ENCODE measurements at places on chromosomes 6 and 20.
A peak's percentile ranks its signal among the peaks of the same experiment; 100 is the strongest.

- no peak for DNase-seq
These were observed 193.0 kb upstream of the ZNF217 start for GRCh38 chr20:53786445-53787267.

DNA sequence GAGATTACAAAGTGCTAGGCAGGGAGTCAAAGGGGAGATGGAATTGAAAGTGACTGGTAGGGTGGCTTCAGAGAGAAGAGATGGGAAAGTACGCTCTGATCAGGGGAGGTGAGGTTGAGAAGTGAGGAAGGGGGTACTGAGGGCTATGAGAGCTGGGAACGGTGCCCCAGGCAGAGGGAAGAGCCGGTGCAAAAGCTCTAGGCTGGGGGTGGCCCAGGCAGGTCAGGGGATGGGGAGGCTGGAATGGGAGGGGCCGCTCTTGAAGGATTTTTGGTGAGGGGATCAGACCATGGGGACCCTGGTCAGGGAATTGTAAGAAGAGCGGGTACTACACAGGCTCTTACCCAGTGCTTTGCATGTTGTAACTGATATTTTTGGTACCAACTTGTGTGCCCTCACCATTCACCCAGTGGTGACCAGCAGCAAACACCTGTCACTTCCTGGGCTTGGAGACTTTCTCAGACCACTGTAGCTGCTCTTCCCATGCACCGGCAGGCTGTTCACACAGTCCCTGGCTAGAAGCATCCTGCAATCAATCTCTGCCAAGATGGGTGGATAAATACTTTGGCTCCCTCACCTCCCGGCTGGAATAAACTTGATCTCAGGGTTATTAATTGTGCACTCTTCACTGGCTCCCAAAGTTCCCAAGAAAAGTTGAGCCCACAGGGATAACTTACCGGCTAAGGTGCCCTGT lies 24.0 kb downstream of the PCK1 start:
- DNase-seq = no peak

- no peak for DNase-seq
These were observed 108.7 kb downstream of the ZFAND3 start for GRCh38 chr6:37928217-37928616.

DNA sequence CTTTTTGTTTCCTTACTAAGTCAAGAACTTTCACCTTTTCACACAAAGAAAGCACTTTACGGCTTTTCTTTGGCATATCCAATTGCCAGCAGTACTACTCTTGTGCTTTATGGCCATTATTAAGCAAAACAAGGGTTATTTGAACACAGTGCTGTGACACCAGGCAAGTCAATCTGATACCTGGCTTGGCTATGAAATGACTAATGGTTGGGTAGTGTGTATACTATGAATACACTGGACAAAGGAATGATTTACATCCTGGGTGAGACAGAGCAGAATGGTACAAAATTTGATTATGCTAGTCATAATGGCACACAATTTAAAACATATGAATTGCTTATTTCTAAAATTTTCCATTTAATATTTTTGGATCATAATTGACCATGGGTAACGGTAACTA lies 22.1 kb upstream of the ADGRF1 start:
- DNase-seq = no peak

GRCh38 chr6:66103954-66104353 lies 396.9 kb upstream of the EYS start:
- no peak for DNase-seq

DNA sequence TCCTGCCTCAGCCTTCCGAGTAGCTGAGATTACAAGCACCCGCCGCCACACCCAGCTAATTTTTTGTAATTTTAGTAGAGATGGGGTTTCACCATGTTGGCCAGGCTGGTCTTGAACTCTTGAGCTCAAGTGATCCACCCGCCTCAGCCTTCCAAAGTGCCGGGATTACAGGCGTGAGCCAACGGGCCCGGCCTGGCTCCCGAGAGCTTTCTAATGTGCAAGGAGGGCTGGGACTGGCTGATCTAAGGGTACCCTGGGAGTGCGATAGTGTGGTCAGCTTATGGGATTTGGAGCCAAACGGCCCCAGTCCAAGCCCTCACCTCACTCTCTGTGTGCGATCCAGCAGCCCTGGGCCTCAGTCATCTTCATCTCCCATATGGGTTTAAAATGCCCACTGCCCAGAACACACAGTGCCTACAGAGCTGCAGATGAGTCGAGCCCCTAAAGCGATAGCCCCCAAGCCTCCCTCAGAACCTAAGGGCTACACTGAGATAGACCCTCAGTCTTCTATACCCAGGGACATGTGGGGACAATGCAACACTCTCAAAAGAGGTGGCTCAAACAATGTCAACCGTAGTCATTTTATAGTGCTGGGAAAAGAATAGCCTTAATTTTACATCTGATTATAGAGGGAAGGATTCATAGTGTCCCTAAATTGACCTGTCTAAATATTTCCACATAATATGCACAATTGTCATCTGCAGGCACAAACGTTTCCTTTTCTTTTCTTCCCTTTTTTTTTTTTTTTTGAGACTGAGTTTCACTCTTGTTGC lies 50.1 kb downstream of the SSR1 start:
- no peak for DNase-seq

DNA sequence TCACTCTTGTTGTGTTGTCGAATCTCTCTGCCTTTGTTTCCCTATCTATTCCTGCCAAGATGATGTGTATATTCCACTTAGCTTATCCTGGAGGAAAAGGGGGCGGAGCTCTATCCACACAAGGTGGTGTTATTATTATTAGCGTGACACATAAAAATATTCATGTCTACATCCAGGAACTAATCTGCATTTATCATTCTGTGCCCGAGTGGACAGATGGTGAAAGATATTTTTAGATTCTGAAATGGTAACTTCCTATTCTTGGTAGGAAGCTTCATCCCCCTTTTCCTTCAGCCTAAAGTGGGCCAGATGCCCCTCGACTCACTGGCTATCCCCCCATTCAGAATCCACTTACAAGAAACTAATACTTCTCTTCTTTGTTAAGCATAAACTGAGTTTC lies 2.0 kb downstream of the XKR7 start:
- DNase-seq = no peak

- no peak for DNase-seq
These were observed 170.1 kb downstream of the TFAP2C start for GRCh38 chr20:56799187-56799586.

- no peak for DNase-seq
These were observed 1.1 kb downstream of the GNL1 start for GRCh38 chr6:30554962-30555815.

GRCh38 chr6:159008656-159009288 lies 8.8 kb upstream of the RSPH3 start:
- peak; percentile 75 for DNase-seq

GRCh38 chr6:117110737-117111136 lies 154.6 kb upstream of the VGLL2 start:
- DNase-seq = no peak

- no peak for DNase-seq
These were observed 243.9 kb downstream of the PKHD1 start for GRCh38 chr6:51843456-51844056.

DNA sequence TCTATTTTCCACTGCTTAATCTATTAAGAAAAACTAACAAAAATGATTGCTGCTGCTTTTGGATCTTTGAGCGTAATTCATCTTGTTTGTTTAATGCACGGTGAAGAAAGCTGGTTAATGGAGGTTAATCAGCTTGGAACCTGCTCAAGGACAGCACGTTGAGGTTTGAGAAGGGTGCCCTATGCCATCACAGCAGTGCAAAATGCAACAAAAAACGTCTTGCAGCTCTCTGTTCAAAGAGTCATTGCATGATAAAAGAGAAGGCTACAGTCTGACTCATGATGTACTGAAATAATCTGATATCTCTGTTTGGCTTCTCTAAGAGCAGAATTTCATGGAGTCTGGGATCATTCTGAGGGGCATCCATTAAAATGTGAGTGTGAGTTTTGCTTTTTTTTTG lies 80.6 kb upstream of the PREP start:
- DNase-seq = no peak

DNA sequence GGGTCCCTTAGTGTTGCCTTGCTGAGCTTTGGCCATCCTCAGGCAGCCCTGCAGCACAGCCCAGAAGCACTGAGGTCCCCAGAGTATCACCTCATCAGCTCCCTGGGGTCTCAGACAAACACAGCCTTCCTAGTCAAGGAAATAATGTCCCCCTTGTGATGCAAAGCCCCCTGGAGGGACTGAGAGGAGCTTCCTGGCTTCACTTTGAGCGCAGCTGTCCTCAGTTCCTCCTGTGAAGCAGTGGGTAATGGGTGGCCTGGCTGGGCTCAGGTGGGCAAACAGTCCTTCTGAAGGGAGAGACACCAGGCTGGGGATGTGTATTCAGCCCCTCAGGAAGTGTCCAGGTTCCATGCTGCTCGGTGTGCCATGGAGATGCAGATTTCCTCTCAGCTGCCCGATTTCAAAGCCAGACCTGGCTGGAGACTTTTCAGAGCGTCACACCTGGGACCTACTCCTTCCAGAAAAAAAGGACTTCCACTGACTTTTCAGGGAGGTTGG lies 79.2 kb upstream of the FOXA2 start:
- DNase-seq = no peak

DNA sequence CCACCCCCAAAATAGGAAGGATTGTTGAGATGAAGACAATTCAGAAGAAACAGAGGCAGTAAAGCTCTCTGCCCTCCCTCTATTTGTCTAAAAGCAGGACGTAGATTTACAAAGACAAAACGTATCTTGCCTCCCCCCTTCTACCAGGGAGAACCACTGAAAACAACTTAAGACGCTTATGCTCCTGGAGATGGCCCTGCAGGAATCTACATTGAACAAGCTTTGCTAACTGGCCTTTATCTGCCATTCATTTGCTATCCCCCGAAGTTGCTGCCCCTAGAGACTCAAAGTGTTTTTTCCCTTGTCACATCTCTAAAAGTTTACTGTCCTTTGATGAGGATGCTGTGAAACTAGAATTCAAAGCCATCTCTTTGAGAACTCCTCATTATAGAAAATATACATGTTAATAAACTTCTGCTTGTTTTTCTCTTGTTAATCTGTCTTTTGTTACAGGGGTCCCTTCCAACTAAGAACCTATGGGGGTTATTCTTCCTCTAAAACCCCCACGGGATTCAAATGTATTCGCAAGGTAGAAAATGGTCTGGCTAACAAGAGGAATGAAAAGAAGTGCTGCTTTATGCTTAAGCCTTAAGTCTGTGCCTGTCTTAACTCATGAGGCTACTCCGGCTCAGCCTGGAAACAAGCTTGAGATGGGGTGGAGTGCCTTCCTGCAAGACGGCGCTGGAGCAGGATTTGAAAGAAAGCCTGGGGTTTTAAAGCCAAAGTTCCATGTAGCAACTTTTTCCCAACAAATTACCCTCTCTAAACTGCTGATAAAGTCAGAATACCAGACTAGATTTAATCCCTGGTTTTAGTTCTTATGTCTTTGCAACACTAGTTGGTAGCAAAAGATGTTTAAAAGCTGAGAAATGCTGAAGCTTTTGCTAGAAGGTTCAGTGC lies 88.0 kb downstream of the CLIC5 start:
- no peak for DNase-seq

GRCh38 chr6:24940311-24940917 lies 4.7 kb upstream of the RIPOR2 start:
- no peak for DNase-seq

- DNase-seq = no peak
These were observed 348.8 kb upstream of the PLCB4 start for GRCh38 chr20:8720089-8720488.

Measured in CD4-positive, alpha-beta T cell treated with Interleukin-12 subunit alpha and Interleukin-12 subunit beta, for 1 hour (primary cell).